ENCODE measurements at places on chromosomes 16 and 17. TPM values are rescaled to one million over a fixed set of nuclear protein-coding genes. Genes with fewer than 3 reads are reported as not detected.

Gene NOD2
- 2.8 TPM for total RNA-seq

GRCh38 chr17:53794875-53795274 is 27.9 kb upstream of the KIF2B start:
- no peak for DNase-seq

GRCh38 chr17:45841883-45842525 is 2.7 kb upstream of the SPPL2C start:
- no peak for DNase-seq

Gene KRTAP17-1
- not detected for total RNA-seq

Gene MAF
- 7.6 TPM for total RNA-seq

DNA sequence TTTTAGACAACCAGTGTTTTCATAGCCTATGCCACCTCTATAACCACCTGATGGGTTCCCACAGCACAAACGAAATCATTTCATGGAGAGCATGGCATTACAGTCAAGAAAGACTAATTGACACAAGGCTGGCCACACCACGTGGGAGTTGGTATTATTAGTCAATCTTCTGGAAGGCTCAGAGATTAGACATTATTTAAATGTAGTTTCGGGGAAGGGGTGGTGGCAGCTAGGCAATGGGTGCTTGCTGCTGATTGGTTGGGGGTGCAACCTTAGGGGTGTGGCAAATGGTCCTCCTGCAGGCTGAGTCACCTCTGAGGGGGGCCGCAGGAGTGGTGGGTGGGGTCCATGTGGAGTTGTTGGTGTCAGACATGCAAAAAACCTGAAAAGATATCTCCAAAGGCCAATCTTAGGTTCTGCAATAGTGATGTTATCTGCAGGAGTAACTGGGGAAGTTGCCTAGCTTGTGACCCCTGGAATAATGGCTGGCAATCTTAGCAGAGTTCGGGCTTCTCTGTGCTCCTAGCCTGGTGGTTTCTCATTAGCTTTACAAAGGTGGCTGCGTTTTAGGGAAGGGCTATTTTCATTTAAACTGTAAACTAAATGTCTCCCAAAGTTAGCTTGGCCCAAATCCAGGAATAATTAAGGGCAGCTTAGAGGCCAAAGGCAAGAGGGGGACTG is 4.6 kb downstream of the TEN1 start:
- no peak for DNase-seq

- no peak for DNase-seq
Measured at GRCh38 chr16:58265480-58266052, 29.3 kb downstream of the PRSS54 start.

DNA sequence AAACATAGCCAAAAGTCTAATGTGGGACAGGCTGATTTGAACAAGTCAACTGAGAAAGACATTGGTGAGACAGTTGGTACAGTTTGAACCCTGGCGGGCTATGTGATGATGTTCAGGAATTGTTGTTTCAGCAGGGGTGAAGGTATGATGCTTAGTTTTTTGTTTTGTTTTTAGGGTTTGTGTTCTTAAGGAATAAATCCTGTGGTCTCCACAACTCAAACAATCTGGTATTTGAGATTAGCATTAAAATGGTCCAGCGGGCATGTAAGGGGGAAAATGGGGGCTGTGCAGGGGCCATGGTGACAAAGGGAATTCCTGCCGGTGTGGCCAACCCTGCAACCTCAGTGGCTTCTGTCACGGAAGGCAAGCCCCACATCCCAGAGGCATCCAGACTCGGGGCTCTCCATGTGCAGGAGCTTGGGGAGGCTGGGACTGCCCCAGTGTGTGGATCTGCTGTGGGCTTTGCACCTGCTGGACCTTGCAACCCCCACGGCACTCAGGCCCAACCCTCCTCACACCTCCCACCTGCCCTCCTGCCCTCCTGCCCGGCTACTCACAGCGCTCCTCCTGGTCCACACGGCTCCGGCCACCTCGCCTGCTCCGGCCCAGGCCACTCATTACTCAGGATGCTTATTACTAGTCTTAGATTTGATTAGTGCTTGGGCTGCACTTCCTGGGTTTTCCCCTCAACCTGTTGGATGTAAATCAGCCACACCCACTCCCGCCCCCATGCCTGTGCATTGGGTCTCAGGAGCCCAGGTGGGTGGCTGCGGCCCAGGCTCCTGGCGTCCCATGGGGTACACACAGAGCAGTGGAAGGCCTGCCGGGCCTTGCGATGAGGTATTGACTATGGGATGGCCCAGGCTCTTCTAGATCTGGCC is at the start of gene TNFRSF13B:
TNFRSF13B (minus strand) TSS at position 661 of the 881 bp plus-strand sequence; CDS start at position 618, 43 bp downstream.
- no peak for DNase-seq

Gene UMOD
- total RNA-seq = not detected

Gene NME2
- 361 TPM for total RNA-seq

Gene HAP1
- total RNA-seq = not detected

GRCh38 chr17:57357830-57358430 is 101.6 kb downstream of the MSI2 start:
- DNase-seq = peak; percentile 35

DNA sequence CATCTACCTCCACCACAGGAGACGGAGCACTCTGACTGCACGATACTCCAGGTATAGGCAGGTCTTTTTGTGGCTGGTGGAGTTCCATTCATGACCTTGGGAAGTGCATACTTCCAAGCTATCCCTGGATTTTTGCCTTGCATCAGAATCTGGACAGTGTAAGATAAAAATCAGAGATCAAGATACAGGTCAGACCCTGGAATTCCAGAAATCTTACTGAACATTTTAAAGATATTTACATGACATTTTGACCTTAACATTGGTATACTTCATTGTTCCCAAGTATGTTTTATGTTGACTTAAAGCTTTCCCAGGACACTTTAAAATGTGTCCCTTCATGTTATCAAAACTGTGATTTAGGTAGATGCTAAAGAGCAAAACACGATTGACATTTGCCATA is 101.0 kb downstream of the SYCE1L start:
- no peak for DNase-seq

DNA sequence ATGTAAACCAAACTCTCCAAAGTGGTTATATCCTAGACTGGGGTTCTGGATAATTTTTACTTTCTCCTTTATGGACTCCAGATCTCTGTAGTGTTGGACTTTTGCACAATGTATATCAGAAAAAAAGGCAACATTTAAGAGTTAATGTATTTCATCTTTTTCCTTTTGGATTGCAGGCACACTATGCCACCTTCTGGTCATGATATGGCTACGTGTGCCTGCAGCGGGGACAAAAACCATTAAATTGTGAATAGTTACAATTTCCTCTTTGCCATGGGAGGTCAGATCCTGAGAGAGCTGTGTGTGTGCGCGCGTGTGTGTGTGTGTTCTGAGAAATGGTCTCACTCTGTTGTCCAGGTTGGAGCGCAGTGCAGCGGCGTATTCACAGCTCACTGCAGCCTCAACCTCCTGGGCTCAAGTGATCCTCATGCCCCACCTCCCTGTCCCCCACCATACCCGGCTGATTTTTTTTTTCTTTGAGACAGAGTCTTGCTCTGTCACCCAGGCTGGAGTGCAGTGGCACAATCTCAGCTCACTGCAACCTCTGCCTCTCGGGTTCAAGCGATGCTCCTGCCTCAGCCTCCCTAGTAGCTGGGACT is 4.3 kb upstream of the SGF29 start:
- peak; percentile 37 for DNase-seq

DNA sequence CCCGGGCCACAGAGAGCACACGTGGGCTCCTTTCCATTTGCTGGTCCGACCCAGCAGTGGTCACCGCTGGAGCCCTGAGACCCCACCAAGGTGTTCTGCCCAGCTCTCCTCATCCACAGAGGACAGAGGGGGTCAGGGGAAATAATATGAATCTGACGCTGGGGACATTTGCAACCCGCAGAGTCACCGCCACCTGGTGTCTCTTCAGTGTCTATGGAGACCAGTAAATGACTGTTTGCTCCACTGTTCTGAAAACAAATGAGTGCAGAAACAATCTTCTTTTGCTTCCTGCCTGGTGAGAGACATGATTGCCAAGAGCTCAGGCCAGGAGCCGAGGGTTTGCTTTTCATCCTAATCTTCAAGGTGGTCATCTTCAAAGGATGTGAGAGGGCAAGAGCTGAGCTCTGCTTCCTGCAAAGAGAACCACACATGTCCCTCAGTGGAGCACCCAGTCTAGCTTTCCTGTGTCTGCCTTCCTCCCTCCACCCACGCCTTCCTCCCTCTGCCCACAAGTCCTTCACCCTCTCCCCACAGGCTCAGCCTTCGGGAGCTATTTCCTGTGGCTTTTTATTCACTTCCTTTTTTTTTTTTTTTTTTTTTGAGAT is 14.7 kb upstream of the KLHDC4 start:
- DNase-seq = peak; percentile 56

GRCh38 chr16:52680993-52681392 is 134.1 kb upstream of the TOX3 start:
- DNase-seq = no peak

GRCh38 chr16:68291227-68291626 is 19.5 kb downstream of the SLC7A6OS start:
- no peak for DNase-seq

GRCh38 chr16:4640572-4641305 is 16.1 kb downstream of the MGRN1 start:
- no peak for DNase-seq

Gene TPSAB1
- not detected for total RNA-seq

DNA sequence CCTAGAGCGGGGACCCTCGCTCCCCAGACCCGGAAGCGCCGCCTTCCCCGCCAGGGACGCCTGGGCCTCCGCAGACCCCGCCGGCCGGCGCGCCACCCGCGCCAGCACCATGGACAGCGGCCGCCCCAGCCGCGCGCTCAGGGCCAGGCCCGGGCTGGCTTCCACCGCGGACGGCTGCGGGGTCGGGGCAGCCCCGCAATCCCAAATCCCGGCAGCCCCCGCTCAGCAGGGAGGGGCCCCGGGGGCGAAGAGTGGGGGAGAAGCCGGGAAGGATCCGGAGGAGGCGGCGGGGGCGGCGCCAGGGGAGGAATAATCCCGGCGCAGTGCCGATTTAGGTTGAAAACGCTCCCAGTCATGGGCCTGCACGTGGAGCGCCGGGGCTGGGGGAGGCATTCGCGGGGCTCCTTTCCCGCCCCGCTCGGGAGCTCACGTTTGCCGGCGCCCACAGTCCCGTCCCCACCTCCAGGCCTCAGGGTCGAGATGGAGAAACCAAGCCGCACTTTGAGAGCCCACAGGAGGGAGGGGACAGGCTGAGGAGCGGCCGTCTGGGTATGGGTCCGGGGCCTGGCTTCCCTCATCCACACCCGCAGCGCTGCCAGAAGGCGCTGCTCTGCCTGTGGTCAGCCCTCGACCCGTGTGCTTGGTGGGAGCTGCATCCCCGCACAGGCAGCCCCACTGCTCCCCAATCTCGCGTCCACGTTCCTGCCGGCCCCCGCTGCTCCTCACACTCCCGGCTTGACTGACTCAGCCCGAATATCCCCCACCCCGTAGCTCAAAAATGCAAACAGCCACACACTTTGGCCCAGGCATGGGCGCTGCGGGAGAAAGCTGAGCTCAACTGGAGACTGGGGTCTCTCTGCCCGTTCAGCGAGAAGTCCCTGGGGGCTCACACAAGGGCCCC is 4.7 kb downstream of the FBXL16 start:
- DNase-seq = peak; percentile 83

- DNase-seq = no peak
Measured at GRCh38 chr16:76277460-76278030, 344 bp downstream of the CNTNAP4 start.

- no peak for DNase-seq
Measured at GRCh38 chr17:66654106-66654740, 180.7 kb upstream of the CACNG5 start.

DNA sequence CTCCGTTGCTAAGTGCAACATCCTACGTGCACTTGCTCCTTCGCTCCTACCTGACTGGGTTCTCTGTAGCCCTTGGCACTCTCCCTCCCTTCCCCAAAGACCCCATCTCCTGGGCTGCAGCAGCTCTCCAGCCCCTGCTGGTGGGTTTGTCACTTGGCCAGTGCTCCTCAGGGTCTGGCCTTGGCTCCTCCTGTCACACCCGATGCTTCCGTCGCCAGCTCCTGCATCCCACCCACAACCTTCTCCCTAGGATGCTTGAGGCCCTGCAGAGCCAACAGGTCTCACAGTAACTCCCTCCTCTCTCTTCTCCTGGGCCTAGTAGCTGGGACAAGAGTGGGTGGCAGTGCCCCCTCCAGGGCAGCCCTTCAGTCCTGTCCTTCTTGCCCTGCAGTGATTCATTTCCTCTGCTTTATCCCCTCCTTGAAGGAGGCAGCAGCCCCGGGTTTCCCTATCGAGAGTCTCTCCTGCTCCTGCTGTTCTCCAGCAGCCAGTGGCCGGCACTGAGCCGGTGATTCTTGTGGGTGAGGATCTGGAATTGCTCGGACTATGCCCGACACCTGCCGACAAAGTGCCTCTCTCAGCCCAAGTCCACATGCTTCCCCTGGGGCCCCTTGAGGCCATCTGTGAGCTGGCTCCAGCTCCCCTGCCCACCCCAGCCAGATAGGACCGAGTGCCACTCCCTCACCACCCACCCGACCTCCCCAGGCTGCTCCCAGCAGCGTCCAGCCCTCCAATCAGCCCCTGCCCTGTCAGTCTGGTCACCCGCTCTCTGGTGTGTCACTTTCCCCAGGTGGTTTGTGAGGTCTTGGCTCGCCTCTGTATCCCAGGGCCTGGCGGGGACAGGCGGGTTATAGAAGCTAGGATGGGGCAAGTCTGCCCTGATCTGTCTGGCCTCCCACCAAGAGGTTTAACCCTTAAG is 3.8 kb downstream of the LITAFD start:
- no peak for DNase-seq

- DNase-seq = no peak
Measured at GRCh38 chr16:13193721-13194120, 292.3 kb downstream of the SHISA9 start.

Gene ALOX15
- total RNA-seq = not detected

- DNase-seq = no peak
Measured at GRCh38 chr17:72430611-72431432, 310.0 kb downstream of the SOX9 start.

DNA sequence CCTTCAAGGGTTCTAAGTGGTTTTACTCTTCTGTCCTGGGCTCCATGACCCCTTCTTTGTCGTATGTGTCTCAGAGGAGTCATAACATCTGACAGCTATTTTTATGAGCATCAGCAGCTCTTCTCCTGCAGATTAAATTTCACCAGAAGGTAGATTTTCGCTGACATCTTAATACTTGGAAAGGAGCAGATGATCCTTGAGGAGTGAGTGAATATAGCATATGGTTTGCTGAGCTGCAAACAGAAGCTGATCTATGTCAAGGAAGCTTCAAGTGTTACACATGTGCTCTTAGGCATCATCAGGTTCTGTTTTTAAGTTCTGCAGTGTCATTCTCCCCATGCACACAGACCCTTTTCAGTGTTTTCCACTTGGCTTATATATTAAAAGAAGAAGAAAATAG is 49.2 kb upstream of the MYH2 start:
- DNase-seq = no peak

Gene TUBD1
- 21.1 TPM for total RNA-seq

Gene RDM1
- total RNA-seq = 17.3 TPM

Gene HIGD1B
- total RNA-seq = not detected

Gene HID1
- total RNA-seq = 3.6 TPM

Data from activated naive CD8-positive, alpha-beta T cell treated with anti-CD3 and anti-CD28 coated beads, Interleukin-2, amount 10 ng/mL, durations not matched to agents 7 days and 5 days (primary cell).